NCI-H1436 (cell line): ENCODE measurements at places on chromosomes 16 and 17.

DNA sequence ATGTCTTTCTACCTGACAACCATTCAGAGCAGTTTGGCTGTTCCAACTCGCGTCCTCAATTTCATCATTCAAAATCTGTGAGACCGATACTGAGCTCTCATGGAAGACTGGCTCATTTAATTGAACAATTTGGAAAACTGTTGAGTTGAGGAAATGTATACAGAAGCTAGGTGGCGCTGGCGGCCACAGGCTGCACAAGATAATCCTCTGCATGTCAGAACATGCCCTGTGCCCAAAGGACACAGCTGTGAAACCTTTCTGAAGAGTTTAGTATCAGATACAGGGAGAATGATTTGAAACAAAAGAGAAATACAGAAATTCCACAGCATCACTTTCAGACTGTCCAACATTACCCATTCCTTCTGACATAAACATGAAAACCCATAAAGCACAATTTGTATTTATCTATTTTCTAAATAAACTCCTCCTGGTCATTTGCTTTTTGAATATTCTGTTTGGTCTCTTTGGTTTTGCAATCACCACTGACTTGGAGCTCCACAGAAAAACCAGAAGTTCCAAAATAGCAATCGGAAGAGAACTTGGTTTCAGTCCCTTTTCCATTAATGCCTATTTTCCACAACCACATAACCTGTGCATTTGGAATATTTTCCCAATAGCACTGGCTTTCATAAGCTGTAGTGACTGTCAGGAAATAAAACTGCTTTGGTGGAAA is 192.8 kb downstream of the MAP2K6 start:
- peak; percentile 64 for DNase-seq

DNA sequence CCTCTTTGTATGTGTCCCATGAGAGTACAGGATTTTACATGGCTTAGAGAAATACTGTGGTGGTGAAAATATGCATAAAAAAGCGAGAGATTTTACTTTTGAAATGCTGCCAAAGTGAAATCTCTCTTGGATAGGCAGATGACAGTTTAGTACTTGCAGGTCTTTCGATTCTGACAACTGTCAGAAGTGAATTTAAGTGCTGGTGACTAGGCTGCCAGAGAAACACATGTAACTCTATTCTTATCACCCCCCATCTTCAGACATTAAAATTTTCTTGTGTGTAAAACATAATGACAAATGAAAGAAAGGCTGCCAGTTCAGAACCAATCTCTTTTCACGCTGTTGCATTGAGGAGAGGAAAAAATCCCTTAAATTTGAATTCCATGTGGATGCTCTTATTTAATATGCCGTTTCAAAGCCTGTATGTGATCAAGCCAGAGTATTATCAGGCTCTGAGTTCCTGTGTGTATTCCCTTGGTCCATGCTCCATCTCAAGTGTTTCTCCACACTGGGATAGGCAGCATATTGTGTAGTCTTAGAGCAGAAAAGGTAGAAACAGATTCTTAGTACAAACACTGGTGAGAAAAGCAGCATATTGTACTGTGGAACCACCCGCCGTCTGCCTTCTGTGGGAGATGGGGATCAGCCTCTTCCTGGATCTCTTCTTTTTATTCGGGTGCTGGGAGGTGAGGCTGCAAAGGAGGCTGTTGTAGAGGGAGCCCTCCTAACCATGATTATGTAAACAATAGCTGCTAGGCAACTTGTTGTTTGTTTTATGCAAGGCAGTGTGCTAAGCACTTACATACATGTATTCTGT is 291.3 kb downstream of the WWOX start:
- no peak for DNase-seq

- no peak for DNase-seq
Measured at GRCh38 chr17:72306037-72306436, 185.2 kb downstream of the SOX9 start.

DNA sequence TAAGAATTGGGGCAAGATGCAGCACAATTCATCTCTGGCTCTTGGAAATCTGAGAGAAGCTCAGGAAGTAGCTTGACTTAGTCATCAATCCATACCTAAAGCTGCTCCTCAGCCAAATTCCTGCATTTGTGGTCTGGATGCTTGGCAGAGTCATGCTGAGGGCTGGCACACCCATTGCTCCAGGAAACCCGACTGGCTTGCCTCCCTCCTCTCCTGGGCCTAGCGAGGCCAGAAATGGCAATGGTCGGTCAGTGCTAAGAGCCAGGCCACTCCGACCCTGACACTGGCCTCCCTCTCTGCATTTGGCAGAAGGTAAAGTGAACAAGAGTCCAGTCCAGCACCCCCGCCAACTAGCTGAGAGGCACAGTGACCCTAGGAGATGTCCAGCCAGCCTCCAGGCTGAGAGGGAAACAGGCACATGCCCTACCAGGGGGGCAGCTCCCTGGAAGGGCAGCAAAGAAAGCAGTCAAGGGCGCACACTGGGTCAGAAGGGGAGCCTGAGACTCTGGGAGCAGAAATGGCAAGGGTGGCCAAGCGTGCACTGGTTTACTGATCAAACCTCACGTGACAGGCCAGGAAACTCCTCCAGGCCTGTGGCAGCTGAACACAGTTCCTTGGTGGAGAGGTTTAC is 10.0 kb downstream of the POLDIP2 start:
- DNase-seq: no peak

DNA sequence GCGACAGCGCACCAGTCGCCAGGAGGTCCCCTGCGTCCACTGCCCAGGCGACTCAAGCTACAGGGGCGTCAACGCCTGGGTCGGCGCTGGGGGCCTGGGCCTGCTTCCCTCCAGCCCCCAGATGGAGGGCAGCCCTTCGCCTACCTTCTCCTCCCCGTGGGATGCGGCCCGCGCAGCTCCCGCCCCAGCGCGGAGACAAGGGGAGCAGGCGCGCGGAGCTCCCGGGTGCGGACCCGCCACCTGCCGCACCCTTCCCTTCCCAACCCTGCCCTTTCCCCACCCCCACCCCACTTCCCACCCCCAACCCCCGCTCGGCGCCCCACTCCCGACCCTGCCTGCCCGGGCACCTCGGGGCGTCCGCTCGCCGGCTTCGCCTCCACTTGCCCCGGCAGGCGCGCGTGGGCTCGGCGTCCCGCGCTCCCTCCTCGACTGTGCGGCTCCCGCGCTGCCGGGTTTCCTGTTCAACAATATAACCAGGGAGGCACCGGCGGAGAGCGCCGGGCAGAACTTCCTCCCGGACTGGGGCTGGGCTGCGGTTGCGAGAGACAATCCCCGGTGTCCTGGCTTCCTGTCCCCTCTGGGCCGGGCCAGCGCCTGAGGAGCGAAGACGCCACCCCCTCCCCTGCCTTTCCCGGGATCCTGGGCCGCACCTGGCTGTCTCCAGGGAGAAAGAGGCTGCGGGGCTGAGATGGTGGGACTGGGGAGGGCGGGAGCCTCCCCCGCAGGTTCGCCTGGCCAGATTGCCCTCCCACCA is at the start of gene ARHGAP27:
TSS of gene ARHGAP27 (minus strand) at position 466 of the 754 bp plus-strand sequence. CDS start 2,591 bp downstream, outside the sequence.
- no peak for DNase-seq

DNA sequence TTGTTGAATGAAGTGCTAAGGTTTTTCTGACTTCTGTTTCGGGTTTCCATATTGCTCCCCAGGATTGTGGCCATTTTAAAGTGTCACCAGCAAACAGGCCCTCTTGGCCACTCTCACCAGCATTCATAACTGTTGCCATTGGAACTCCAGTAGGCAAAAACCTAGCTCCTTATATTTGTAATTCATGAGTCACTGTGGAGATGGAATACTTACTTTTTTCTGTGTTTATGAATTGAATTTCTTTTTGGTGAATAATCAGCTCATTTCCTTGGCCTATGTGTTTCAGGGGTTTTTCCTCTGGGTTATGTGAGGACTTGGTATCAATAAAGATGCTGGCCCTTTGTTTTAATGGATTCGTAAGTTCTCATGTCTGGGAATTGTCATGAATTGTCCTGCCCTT is 255.1 kb downstream of the SNX29 start:
- no peak for DNase-seq

DNA sequence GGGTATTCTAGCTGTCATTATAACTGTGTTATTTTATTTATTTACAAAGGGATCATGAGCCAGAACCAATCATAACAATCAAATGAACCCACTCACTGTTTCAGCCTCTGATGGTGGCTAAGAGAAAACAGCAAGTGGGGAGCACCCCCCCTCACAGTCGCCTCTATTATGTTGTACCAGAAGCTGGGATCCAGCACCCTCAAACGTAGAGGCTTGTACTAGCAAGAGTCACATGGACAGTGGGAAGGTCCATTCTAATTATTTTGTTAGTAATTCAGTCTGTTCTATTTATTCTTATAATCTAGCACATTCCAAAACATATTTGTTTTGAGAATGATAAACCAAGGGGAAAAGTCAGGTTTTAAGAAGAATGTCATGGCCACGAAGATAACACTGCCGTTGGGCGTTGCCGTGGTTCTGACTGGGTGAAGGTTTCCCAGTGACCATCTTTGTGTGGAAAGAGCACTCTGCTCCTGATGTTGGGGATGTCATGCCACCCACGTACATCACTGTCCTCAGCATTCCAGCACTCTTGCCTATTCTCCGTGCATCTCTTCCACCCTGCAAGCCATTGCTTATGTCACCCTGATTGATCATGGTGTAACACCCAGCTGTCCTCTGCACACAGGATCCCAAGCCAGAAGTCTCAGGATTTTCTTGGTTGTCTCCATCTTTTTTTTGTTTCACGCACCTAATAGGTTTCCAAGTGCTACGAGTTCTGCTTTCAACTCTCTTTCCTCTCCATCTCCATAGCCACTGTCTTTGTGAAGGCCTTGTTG is 205.8 kb downstream of the PRKCA start:
- DNase-seq: no peak

DNA sequence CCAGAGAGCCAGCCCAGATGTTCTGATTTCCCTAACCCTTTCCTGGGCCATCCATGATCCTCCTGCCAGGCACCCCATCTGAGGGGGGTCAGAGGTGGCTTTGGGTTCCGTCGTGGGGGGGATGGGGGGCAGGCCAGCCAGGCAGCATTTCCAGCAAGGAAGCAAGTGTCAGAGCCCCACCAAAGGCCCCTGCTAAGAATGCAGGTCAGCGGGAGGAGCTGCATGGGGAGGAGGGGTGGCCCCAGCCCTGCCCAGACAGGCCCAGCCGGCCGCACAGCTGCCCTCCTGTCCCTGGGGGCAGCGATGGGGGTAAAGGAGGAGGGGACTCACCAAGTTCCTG is 2.3 kb upstream of the SCRN2 start:
- DNase-seq: no peak
